ENCODE measurements at places on chromosomes 3 and 15. TPM values are rescaled to one million over a fixed set of nuclear protein-coding genes. Genes with fewer than 3 reads are reported as not detected.

GRCh38 chr15:31403096-31403495 is 76.5 kb downstream of the KLF13 start:
- H3K27me3 ChIP-seq: no peaks in the 10 kb centered on the region
- H3K27ac ChIP-seq: no peak overlapping the region
- DNase-seq: no peak
- no peaks in the 10 kb centered on the region for H3K36me3 ChIP-seq
- no peak overlapping the region for H3K4me3 ChIP-seq
- H3K4me1 ChIP-seq: no peaks in the 10 kb centered on the region

The TMPRSS7 gene
- not detected for total RNA-seq

- H3K27ac ChIP-seq: no peak overlapping the region
- H3K27me3 ChIP-seq: no peaks in the 10 kb centered on the region
- no peak overlapping the region for H3K4me3 ChIP-seq
- no peaks in the 10 kb centered on the region for H3K36me3 ChIP-seq
Measured at GRCh38 chr15:73984208-73984979, 7.7 kb downstream of the STOML1 start.

The SLC24A5 gene
- not detected for total RNA-seq

The KBTBD13 gene
- total RNA-seq: not detected

DNA sequence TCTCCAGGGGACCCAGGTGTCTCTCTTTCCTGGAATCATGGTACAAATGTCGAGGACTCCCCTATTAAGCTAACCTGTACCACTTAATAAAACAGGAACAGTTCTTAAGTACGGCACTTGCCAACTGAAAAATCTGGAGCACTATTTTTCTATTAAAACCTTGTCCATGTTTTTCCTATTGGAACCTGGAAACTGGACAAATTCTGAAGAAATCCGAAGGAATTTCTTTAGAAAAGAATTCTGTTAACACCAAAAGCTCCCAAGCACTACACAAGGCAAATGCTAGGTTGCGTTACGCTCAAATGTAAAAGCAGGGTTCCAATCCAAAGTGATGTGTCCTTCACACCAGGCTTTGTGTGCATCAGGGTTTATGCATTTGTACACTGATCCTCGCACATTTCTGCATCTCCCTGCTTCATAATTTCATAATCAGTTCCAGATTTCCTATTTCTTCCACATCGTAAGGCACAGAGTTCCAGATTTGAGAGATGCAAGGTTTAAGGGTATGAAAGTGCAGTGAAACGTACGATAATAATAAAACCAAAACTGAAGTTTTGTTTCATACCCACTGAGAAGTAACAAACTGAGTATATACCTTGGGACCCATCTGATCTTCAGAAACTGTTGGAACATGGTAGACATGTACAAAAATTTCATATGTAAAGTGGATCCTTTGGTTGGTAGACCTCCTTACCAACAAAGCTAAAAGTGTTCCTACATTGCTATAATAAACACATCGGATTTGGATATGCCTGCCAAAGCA is 132.1 kb upstream of the WNT5A start:
- H3K27me3 ChIP-seq: 0 out of 2 replicates have a peak, but pooled peaks cover 3% of the 10 kb centered on the region
- peaks cover 33% of the 10 kb centered on the region for H3K4me1 ChIP-seq
- no peaks in the 10 kb centered on the region for H3K36me3 ChIP-seq
- H3K4me3 ChIP-seq: no peak overlapping the region
- no peak for DNase-seq

GRCh38 chr3:45043728-45044299 is 17.7 kb downstream of the CLEC3B start:
- no peaks in the 10 kb centered on the region for H3K36me3 ChIP-seq
- no peak overlapping the region for H3K27ac ChIP-seq
- H3K4me3 ChIP-seq: no peak overlapping the region
- DNase-seq: no peak

DNA sequence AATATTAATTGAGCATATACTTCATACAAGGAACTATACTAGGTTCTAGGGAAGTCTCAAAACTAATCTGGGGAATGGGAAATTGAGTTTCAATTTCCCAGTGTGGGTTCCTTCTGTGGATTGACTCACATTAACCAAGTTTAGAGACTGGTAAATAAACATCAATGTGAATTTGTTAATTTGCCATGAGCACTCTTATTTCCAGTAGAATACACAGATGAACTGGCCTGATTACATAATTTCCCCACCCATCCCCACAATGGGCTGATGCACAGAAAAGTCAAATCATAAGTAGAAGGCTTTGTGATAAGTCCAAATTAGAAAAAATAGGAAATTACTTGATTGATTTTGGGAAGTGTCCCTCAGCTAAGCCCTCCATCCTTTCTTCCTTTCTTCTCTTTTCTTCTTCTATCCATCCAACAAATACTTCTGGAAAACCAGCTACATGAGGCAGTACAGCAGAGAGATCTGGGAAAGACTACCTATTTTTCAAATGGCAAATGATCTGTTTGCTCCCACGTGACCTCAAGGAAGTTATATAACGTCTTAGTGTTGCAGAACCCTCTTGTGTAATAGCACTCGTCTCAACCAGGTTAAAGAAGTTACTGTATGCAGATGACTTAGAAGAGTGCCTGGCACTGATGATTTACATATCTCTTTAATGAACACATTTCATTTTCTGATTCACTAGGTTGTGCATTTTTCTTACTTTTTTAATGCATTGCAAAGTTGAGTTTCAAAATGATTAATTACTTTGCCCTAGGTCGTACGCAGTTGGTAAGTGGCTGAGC is 312.3 kb downstream of the SV2B start:
- no peaks in the 10 kb centered on the region for H3K4me1 ChIP-seq
- no peaks in the 10 kb centered on the region for H3K36me3 ChIP-seq
- H3K27me3 ChIP-seq: no peaks in the 10 kb centered on the region
- DNase-seq: no peak
- no peak overlapping the region for H3K27ac ChIP-seq
- no peak overlapping the region for H3K4me3 ChIP-seq

The SERINC4 gene
- not detected for total RNA-seq

DNA sequence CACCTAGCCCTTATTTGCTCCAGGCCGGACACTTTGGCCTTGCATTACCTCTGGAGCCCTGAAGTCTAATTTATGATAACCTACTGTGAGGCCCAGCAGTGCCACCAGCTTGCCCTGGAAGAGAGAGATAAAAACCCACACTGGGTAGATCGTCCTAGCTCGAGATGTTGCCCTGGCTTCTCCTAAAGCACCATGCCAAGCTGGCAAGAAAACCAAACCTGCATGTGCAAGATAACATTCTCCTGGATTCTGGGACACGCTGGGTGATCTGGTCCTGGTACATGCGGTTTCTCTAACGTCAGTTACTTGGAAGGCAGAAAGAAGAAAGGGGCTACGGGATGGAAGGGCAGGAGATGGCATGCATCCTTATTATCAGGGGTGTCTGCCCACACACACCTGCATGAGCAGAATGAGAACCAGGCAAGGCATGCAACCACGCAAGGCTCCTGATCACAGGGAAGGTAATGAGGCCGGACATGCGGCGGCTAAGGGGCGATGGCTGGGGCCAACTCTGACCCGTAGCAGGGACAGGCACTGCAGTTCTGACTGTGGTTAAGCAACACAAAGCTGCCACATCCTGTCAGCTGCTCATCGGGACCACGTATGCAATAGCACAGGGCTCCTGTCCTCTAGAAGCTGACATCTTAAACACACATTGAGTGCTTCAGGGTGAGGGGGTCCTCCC is 73.0 kb downstream of the OXNAD1 start:
- H3K4me3 ChIP-seq: no peak overlapping the region
- H3K27ac ChIP-seq: no peak overlapping the region
- peaks cover 29% of the 10 kb centered on the region for H3K4me1 ChIP-seq
- no peak for DNase-seq

The TM4SF18 gene
- total RNA-seq: not detected

The PROS1 gene
- 1.3 TPM for total RNA-seq
